ENCODE measurements at places on chromosomes 2 and 18.

DNA sequence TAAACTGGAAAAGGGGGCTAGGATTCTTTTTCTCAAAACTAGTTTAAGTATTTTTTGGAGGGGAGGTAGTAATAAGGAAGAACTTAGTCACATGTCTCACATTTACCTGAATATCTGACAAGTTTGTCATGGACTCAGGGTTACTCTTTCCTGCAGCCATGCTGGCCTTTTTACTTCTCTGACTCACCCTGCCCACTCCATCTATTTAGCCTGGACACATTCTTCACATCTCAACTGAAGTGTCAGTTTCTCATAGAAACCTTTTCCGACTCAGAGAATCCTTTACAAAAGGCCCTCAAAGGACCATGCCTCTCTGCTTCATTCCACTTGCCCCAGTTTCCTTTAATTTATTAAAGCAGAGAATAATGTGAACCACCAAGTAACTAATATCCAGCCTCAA, 42.6 kb downstream of the SCN7A start:
- DNase-seq = no peak

DNA sequence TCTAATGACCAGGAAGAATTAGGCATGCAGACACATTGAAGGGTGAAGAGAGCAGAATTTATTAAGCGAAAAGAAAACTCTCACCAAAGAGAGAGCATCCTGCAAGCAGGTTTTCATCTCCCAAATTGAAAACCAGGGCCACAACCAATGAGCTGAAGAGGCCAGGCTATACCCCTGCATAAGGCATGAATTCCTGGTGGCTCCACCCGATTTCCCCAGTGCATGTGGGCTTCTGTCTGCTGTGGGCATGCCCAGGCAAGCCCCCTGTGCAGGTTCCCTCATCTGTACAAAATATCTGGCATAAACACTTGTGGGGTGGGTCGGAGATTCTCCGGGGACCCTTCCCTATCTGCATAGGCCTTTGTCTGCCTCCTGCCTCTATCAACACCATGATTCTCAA, 621.6 kb upstream of the LRRTM1 start:
- no peak for DNase-seq

DNA sequence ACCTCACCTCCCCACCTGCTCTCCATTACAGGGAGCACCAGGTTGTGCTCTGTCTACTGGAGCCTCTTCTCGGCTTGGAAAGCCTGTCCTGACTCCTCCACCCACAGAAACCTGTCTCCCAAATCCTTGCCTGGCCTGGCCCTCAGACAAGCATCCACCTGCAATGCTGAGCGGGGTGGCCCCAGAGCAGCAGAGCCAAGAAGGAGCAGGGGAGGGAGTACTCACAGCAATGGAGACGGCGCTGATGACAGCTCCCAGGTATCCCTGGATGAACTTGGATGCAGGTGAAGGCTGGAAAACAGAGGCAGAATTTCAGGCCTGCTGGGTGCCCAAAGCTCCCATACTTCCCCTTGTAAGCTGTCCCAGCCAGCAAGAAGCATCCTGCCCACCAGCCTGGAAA, 72.8 kb downstream of the SFXN5 start:
- DNase-seq = no peak

GRCh38 chr2:190662754-190663153, 13.9 kb downstream of the NAB1 start:
- no peak for DNase-seq

DNA sequence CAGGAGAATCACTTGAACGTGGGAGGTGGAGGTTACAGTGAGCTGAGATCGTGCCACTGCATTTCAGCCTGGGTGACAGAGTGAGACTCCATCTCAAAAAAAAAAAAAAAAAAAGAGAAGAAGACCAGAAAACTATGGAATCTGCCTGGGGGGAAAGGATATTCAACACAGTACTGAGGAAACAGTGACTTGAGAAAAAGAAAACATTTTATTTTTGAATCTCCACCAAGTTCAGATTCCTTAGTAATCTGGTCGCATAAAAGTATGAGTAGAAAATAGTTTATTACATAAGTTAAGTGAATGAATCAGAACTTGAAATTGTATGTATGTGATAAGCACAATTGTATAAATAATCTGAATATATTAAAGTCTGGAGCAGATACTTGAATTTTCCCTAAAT, 13.0 kb upstream of the HAT1 start:
- DNase-seq = no peak

DNA sequence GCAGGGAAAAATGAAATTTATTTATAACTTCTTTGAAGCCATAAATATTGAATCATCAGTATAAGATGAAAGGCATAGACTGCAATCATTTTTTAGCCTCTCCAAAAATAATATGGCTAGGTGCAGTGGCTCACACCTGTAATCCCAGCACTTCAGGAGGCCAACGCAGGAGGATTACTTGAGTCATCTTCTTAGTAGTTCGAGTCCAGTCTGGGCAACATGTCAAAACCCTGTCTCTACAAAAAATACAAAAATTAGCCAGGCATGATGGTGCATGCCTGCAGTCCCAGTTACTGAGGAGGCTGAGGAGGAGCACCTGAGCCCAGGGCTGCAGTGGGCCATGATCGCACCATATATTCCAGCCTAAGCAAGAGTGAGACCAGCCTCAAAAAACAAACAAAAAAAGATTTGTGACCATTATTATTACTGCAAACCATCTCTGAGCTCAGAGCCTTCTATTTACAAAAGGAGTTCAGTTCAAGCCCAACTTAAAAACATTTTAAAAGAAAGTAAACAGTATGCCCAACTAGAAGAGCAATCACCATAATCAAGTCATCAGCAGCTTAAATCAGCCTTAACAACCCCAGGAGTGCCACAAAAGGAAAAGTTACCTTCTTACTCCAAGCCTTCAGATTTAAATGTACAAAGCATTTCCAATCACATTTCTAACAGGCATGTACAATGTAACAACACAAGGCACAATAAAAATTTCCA, 37.5 kb downstream of the KCNG3 start:
- DNase-seq = no peak

DNA sequence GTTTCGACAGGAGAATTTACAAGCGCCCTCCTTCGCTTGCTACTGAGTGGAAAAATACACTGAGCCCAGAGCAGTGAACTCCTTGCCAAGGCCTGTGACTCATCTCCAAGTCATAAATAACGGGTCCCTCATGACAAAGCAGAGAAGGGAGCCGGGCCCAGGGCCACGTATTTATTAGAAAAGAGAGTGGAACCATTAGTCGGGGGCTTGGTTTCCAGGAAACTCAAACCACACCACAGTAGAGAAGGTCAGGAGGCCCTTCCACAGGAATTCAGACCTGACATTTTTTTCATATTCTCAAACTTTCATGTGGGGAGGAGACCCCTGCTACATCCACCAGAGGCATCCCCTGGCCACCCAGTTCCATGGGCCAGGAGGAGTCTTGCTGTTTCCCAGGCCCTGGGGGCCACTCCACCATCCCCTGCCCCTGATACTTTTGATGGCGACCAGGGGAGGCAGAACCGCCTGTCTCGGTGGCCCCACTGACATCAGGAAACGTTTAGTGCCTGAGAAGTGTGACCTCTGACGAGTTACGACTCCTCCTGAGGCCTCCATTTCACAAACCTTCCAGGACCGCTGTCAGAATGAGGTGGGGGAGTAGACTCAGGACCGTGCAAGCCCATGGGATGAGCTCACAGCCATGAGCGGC, 289.7 kb downstream of the DYSF start:
- peak; percentile 35 for DNase-seq

DNA sequence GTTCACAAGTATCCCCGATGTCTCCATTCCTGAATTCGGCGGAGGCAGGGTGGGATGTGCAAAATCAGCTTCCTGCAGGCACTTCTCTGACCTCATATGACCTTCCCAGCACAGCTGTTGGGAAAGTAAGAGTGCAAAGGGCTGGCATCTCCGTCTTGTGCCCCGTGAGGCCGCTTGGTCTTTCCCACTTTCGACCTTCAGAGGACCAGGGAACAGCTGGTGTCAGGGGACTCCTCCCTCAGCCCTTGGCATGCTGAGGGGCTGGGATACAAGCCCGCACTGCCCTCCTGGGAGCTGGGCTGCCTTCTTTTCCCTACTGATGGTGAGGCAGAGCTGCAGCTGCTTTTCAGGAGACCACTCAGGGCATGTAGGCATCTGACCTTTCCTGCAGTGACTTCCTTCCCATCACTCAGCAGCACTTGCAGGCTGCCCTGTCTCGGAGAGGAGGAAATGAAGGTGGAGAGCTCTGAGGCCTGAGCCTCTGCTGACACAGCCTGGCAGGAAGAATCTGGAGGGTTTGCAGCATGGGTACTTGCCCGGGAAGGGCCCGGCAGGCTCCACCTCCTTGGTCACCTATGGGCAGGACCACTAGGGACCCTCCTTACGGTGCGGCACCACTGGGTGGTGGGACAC, 277.2 kb upstream of the HS6ST1 start:
- no peak for DNase-seq
